Fibroblast of skin of scalp (primary cell): ENCODE measurements at places on chromosomes 7 and 10.

GRCh38 chr10:122342293-122343134 is 32.0 kb upstream of the PLEKHA1 start:
- DNase-seq: peak; percentile 65

DNA sequence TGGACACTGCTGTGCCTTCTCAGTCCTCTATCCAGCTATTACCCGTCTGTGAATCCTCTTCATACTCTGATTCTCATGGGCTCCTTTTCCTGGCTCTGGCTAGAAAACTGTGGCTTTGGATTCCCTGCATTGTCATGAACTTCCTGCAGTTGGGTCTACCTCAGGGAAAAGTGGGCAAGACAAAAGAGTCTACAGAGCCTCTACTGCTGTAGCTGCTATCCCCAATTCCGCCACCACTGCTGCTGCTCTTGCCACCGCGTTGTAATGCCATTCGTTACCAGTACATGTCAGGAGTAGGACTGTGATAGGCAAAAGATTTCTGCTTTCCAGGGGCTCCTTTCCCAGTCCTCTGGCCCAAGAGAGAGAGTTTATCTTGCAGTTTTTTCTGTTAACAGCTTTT is 23.9 kb upstream of the PPP1R17 start:
- no peak for DNase-seq

DNA sequence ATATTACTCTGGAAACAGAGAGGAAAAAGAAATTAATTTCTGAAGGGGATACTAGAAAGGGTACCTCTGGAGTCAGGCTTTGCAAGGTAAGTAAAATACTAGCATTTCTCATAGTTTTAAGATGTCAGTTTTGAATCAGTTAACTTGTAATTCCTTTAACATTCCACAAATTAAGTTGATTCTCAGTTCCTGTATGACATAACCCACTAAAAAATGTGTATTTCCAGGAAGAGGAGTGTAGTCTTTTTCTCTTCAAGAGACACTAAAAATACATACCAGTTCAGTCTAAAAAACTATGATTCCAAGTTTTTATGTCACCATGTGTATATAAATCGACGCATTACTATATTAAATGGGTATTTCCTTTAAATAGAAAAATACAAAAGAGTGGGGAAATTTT is 113.2 kb downstream of the CDK6 start:
- peak; percentile 75 for DNase-seq

- DNase-seq: no peak
Measured at GRCh38 chr7:22542669-22543068, 42.7 kb upstream of the STEAP1B start.

DNA sequence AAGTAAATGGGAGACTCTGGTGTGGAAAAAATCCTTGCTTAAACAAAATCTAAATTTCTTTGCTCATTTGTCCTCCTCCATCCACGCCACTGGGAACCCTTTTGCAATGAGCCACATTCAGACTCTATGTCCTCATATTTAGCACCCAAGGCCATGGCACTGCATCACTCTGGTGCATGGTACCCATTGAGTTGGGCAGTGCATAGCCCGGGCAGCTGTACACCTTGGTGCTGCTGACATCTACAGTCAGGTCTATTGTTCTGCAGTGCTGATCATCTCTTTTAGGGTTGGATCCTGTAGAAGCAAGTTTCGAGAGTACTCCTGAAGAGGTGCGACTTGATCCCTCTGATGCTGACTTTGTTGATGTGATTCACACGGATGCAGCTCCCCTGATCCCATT is 6.8 kb downstream of the PNLIPRP1 start:
- no peak for DNase-seq

GRCh38 chr7:497946-498655 is 21.5 kb downstream of the PDGFA start:
- DNase-seq: no peak

- no peak for DNase-seq
Measured at GRCh38 chr7:128836729-128837348, 6.6 kb downstream of the FLNC start.

GRCh38 chr10:22986771-22987542 is 59.1 kb downstream of the ARMC3 start:
- peak; percentile 56 for DNase-seq

GRCh38 chr7:154304740-154305700 is 252.8 kb downstream of the DPP6 start:
- no peak for DNase-seq

DNA sequence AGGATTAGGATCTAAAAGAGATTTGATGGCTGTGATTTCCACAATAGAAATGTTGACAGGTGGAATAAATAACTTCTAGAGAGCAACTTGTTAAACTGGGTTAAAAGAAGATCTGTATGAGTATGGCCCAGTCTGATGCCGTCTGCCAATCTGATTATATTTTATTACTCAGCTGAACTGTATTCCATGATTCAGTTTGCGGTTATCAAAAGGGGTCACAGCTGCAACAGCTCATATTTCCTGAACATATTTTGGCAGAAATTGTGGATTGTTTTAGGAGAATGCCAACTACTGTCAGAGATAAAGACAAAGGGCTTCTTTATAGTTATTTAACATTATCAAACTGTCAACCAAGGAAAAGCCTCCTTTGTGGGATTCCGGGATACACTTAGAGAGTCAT is 244.8 kb upstream of the MINDY3 start:
- DNase-seq: no peak

GRCh38 chr7:37915438-37915837 is 1.2 kb downstream of the SFRP4 start:
- DNase-seq: no peak

- DNase-seq: no peak
Measured at GRCh38 chr7:125055376-125055775, 125.8 kb upstream of the POT1 start.

GRCh38 chr10:31759799-31760626 is 168.6 kb downstream of the ARHGAP12 start:
- DNase-seq: peak; percentile 98

GRCh38 chr10:116590590-116591444 is at the start of gene PNLIPRP1:
Gene PNLIPRP1, plus strand, starts transcription at chr10:116590959. Its CDS starts 171 bp downstream, at chr10:116591130.
- DNase-seq: no peak

DNA sequence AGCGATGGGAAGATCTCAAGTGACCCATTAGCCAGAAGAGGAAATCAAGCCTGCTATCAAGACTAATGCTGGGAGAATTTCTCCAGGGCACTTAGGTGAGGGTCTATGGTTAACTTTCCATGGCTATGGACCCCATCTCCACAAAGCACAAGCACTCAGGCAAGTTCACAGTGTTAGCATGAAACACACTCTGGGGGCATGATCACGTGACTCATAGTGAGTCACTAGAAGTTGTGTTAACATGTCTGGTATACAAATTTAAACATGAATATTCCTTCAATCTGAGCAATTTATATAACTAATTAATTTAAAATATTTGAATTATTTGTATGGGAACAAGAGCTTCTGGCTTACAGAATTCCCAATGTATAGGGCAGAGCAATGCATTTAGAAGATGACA is 131.8 kb downstream of the FAM204A start:
- peak; percentile 37 for DNase-seq

DNA sequence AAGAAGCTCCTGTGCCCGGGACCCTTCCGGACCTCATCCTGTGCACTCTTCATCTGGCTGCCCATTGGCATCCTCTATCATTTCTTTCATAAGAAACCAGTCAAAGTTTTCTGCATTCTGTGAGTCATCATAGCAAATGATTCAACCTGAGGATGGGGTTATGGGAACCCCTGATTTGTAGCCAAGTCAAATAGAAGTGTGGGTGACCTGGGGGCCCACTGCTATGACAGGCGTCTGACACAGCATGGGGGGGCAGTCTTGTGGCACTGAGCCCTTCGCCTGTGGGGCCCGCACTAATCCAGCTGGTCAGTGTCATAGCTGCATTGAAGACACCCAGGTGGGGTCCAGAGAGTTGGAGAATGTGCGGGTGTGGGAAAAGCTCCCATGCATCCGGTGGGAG is 230.4 kb downstream of the USP6NL start:
- DNase-seq: peak; percentile 15

DNA sequence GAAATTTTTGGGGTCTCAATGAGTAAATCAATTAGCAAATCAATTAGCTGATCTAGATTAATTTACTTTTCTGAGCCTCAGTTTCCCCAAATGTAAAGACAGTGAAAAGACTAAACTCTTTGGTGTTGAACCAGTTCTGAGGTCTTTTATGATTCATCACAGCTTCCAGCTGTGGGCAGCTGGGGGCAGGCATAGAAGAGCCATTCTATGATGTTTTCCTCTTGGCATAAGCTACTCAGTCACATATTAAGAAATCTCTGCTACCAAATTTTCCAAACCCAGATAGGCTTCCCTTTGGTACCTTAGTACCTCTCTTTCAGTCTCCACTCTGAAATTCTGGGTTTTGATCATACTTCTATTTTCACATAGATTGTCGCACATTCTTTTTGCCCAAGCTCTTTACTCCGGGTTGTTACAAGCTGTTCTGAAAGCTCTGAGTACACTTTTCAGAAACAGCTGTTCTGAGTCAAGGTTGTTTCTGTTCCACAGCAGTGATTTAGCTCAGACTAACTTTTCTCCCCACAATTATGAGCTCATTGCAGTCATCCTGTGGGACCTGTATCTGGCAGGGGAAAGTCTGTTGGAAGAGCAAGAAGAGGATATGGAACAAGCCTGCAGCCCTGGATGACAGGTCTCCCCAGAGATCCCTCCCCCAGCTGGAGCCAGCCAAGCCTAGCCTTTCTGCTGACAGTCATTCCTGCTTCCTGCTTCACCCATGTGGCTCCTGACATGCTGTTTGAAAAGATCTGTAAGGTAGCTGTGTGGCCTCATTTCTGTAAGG is 599.6 kb upstream of the GHITM start:
- peak; percentile 82 for DNase-seq

DNA sequence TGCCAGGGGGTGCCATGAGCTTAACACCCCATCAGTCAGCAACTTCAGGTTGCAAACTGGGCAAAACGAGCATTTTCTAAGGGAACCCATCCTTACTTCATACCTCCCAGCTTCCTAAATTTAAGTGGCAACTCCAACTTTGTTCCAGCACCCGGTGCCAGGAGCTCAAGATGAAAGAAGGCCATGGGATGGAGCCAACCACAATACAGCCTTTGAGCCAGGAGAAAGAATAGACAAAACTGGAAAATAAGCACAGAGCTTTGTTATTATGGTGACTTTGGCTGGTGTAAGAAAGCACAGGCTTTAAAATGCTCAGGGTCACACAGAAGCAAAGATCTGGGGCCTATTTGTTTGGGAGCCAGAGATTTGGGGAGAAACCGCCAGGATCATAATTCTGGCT is 388.7 kb upstream of the MGMT start:
- no peak for DNase-seq

- no peak for DNase-seq
Measured at GRCh38 chr10:129861776-129862531, 102.1 kb downstream of the EBF3 start.

DNA sequence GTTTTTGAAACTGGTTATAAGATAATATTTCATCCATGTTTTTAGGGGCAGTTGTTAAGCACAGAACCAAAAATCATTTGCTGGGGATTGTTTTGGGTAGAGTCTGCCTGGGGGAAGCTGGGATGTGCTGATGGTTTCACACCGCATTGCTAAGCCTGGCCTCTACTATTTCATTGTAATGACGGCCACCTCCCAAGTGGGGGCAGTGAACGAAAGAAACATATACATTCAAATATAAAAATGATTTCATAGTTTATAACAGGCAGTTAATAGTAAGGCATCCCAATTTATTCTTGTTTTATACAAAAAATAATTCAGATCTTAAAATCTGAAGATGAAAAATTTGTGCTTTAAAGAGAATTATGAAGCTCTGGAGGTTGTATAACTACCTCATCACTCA is 750.8 kb downstream of the REEP3 start:
- peak; percentile 4 for DNase-seq

GRCh38 chr10:104268405-104268712 is 625 bp upstream of the GSTO2 start:
- no peak for DNase-seq

GRCh38 chr10:12389154-12389734 is 39.9 kb downstream of the CAMK1D start:
- DNase-seq: no peak

- DNase-seq: peak; percentile 14
Measured at GRCh38 chr10:106711313-106711906, 453.1 kb downstream of the SORCS1 start.

DNA sequence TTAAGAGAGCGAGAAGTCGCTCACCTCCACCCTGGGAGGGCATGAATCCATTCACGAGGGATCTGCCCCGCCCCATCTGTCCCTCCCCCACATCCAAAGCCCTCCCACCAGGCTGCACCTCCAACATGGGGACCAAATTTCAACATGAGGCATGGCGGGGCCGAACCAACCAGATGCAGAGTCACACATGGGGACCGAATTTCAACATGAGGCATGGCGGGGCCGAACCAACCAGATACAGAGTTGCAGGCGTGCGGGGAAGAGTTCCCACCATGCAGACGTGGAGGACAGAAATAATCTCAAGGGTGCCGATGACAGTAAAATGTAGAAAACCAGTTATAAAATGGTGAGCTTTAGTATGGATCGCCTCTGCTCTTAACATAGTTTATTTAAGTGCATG is 564.4 kb downstream of the DNAJB6 start:
- no peak for DNase-seq

- DNase-seq: peak; percentile 73
Measured at GRCh38 chr10:6321880-6322279, 119.1 kb downstream of the PFKFB3 start.

GRCh38 chr10:81814842-81815241 is 60.2 kb upstream of the NRG3 start:
- DNase-seq: no peak

DNA sequence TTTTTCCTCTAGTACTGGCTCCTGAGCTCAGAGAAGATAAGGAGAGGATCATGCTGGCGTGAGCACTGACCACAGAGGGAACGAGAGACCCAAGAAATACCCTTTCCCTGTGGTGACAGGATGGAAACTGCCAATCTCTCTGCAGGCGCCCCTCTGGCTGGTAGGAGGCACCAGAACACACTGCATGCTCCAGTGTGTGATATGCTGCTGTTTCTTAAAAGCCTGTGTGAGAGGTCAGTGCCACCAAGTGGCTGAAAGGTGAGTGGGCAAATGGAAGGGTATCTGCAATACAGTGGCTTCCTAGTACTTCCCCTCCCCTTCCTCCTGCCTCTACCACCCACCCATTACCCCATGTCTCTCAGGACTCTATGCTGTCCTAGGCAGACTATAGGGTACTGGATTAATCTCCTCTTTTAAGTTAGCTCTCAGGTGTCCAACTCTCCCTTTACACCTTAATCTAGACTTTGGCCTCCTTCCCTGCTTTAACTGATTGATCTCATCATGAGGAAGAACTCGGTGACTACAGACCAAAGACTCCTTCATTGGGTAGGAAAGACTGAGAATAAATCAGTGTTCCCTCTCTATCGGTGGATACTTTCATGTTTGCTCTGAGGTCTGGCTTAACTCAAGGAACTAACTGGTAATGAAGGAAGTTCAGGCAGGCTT is 283.6 kb downstream of the ADRA2A start:
- DNase-seq: peak; percentile 23

DNA sequence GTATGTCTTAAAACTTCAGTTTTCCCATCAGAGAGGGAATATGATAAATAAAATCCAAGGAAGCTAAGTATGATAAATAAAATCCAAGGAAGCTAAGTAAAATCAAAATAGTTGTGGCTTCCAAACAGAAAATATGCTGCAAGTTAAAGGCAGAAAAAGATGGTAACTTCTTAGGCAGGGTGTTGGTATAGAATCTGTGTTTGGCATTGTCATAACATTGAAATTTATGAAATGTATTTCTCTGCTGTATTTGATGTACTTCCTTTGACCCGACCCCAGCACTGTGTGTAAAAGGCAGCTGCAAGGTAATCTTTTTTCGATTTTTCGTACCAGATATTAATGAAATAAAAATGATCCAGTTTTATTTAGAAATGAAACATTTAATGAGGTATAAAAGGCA is 537.2 kb downstream of the TFEC start:
- DNase-seq: no peak

GRCh38 chr10:59011972-59012632 is 164.3 kb upstream of the PHYHIPL start:
- no peak for DNase-seq
